ENCODE measurements at places on chromosomes 4 and X. TPM values are rescaled to one million over a fixed set of nuclear protein-coding genes. Genes with fewer than 3 reads are reported as not detected.

FAM9B gene
- not detected for total RNA-seq

GAGE12J gene
- not detected for total RNA-seq

ADH1A gene
- not detected for total RNA-seq

MAGEA1 gene
- not detected for total RNA-seq

NUDT10 gene
- total RNA-seq: not detected

WNK3 gene
- total RNA-seq: 0.81 TPM

NDNF gene
- not detected for total RNA-seq

ETDB gene
- total RNA-seq: not detected

DKK2 gene
- total RNA-seq: not detected

LRRC66 gene
- total RNA-seq: 0.30 TPM

TMEM255A gene
- 0.76 TPM for total RNA-seq

REPS2 gene
- total RNA-seq: 1.4 TPM

FGFBP2 gene
- not detected for total RNA-seq

CYSLTR1 gene
- total RNA-seq: 31.2 TPM

TMEM144 gene
- 0.61 TPM for total RNA-seq

CFAP47 gene
- total RNA-seq: not detected

ESX1 gene
- not detected for total RNA-seq

SMAD1 gene
- total RNA-seq: 0.73 TPM

BMPR1B gene
- 0.17 TPM for total RNA-seq

LPAR4 gene
- total RNA-seq: not detected

NEUROG2 gene
- not detected for total RNA-seq

ALG13 gene
- 79.1 TPM for total RNA-seq

UGT2A3 gene
- not detected for total RNA-seq

DMRTC1B gene
- 0.70 TPM for total RNA-seq

ARAP2 gene
- 97.4 TPM for total RNA-seq

VGLL1 gene
- not detected for total RNA-seq

TMSB4X gene
- 5,116 TPM for total RNA-seq

CXCL1 gene
- total RNA-seq: not detected

DDX53 gene
- not detected for total RNA-seq

DOK7 gene
- total RNA-seq: not detected

SYTL4 gene
- total RNA-seq: not detected

CSN1S1 gene
- total RNA-seq: not detected

ZBTB49 gene
- 18.5 TPM for total RNA-seq

MAGEA9B gene
- not detected for total RNA-seq

BST1 gene
- 0.75 TPM for total RNA-seq

HS3ST1 gene
- total RNA-seq: 0.03 TPM

RUFY3 gene
- 36.2 TPM for total RNA-seq

PQBP1 gene
- 64.4 TPM for total RNA-seq

DAPP1 gene
- total RNA-seq: 23.0 TPM

SCFD2 gene
- 12.4 TPM for total RNA-seq

IL3RA gene
- not detected for total RNA-seq
